CD8-positive, alpha-beta T cell (primary cell): ENCODE measurements at places on chromosomes 7 and 10.

DNA sequence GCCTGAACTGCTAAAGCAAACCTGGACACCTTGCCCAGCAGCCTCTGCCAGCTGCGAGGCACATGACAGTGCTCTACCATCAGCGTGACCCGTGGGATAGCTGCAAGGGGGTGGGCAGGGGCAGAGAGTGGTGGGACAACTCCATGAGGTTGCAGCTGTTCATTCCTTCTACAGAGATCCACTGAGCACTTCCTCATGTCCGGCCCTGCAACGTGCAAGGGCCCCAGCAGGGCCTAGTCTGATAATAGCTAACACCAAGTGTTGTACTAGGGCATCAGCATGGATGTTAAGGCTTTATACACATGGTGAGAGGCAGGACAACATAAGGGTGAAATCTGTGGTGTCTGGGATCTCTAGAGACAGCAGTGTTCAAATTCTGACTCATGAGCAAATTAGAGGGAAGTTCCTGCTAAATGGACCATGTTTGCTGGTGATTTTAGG is 14.3 kb downstream of the NOD1 start:
- DNase-seq: no peak

GRCh38 chr7:4216016-4216415 is 466.1 kb upstream of the FOXK1 start:
- no peak for DNase-seq

DNA sequence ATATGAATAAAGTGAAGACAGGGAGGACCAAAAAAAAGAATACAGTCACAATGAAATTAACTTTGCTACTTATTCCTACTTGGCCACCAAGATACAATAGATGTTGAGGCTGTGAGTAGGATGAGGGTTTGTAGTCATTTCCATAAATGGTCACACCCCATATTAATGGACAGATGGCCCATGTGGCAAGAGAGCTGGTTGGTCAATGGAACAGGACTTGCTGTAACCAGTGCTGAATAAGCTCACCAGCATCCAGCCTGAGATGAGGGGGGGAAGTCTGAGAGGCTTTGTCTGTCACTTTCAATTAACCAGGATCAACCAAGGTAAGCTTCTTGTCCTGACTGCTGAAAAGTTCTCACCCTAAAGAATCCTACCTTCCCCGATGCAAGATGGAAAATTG is 130.4 kb upstream of the KCNMA1 start:
- DNase-seq: no peak

DNA sequence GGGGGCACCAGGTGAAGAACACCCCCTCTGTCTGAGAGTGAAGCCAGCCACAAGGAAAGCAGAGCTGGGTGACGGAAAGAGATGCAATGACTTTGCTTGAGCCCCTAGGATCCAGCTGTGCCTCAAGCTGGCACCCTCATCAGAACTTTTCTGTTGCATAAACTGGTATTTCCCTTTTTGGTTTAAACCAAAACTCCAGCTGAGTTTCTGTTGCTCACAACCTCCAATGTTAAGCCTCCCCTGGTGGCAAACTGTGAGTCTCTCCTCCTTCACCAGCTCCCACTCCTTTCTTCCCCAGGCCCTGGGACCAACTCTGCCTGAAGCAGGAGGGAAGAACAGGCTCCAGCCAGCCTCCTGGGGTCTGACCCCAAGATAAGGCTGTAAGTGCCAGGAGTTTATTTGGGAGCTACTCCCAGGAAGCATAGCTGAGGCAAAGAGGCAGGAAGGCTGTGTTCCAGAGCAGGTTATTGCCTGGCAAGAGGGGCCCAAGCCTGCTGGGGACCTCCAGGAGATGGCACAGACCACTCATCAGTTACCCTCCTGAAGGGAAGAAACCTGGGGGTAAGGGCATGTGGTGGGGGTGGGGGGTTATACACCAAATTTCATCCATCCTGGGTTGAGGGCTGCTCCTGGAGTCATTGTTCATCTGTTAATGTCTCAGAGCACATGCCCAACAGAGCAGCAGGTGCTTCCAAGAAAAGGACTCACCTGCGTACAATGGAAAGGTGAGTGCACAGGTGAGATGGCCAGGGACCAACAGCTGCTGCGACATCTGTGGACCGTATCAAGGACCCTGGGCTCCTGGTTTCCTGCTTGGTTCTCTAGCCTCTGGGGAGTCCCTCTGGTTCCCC is 73.3 kb upstream of the NANOS1 start:
- no peak for DNase-seq

GRCh38 chr7:91357901-91358300 is 93.7 kb downstream of the FZD1 start:
- DNase-seq: no peak

GRCh38 chr7:119256446-119257131 is 1016.4 kb upstream of the KCND2 start:
- DNase-seq: no peak

DNA sequence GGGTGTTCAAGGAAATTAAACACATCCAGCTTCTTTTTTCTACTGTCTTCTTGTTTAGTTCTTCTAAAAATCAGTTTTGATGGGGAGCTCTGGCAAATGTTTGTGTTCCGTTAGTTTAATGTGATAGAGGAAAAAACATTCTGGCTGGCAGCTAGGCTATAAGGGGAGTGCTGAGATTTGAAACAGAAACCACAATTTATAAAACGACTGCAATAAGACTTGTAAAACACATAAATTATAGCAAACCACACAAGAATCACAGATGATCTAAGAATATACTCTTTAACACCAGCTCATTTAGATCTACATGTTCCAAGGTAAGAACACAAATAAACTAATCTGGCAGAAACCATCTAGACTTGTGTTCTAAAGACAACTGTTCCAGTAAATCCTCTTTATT is 425.5 kb downstream of the CNTNAP2 start:
- DNase-seq: no peak

- DNase-seq: no peak
These were observed 621.2 kb downstream of the SDK1 start for GRCh38 chr7:3922175-3922635.

DNA sequence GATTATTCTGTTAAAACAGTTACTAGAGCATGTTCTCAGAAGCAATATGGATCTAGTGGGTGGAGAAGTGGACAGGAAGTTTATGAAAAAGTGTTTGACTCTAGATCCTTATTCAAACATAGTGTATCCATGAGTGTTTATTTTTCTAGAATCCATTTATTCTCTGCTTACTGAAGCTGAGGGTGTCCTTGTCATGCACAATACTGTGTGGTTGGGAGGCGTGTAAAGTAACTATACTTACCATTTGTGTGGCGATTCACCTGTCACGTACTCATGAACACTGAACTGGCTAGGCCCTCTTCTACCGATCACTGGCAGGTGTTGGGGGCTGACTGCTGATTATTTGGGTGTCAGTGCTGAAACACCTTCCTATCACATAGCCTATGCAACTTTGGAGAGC is 74.0 kb downstream of the POU6F2 start:
- no peak for DNase-seq

- no peak for DNase-seq
These were observed 70.5 kb upstream of the LRRC17 start for GRCh38 chr7:102842284-102842683.

DNA sequence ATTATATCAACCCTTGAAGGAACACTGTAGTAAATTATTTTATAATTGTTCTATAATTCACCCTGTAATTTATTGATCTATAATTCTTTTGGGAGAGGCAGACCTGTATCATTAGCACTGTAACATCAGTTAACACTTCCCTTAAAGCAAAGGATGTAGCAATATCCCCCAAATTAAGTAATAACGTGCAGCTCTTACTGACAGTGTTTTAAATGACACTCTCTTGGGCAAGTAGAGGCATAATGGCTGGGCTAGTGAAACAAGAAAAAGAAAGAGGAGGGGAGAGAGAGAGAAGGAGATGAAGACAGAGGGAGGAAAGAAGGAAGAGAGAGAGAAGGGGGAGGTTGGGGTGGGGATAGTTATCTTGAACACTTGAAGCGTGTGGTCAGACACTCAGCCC is 161.0 kb upstream of the RNF32 start:
- no peak for DNase-seq

DNA sequence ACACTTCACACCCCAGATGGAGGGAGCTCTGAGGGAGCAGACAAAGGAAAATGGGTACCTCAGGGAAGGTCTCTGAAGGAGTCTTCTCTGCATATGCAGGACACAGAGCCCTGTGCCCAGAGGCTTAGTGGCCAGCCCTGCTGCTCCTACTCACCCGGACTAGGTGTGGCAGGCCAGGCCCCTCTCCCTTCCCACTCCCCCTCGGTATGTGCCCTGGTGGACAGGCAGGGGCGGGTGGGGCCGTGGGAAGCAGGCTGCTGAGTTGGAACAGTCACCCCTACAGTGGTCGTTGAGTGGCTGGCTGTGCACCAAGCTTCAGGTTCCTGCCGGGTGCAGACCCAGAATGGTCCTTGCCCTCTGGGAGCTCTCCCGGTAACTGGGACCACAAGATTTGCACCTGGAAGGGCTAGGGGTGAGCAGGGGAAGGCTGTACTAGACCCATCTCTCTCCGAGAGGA is 68.6 kb downstream of the ZMIZ1 start:
- DNase-seq: no peak

DNA sequence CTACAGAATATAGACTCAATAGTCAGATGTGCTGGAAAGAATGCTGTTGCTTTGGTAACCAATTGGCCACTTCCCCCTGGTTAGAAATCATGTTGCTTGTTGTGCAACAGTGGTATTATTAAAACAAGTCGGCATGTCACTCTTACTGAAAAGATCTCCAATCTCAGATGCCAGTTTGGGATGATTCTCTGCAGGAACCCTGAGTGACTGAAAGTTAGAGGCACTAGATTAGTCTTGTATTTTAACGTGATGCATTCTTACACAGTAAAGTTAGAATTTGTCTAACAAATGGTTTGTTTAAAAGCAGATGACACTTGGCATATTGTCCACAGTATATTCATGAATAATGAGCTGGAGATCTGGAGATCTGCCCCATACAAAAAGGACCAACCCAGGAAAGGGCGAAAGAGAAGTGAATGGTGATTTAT is 287.6 kb downstream of the TWIST1 start:
- DNase-seq: no peak

DNA sequence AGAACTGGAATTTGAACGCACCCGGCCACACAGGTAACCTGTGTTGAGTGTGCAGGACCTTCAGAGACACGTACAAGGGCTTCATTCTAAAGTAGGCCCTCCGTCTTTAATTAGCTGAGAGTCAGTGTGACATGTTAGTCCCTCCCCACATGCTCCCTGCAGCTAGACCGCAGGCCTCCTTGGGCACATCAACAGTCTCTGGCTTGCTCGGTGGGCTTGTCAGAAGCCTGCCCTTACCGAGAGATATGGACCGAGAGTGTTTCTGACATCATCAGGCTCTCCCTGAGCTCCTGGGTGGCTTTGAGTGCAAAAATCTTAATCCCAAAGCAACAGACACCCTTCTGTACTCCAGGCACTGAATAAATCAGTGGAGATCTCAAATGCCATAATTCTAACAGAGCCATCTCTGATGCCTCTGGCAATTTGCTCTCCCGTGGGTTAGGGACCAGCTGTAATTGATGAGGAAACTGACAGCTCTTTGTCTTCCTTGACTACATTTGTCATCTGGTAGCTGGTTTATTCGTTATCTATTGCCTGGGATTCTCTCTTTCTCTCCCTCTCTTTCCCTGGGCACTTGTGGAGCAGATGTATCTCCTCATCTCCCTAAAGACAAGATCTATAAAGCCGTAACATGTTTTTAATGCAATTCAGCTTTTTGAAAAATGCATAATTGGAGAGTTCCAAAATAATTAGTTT is 850.6 kb downstream of the TYW1 start:
- no peak for DNase-seq

DNA sequence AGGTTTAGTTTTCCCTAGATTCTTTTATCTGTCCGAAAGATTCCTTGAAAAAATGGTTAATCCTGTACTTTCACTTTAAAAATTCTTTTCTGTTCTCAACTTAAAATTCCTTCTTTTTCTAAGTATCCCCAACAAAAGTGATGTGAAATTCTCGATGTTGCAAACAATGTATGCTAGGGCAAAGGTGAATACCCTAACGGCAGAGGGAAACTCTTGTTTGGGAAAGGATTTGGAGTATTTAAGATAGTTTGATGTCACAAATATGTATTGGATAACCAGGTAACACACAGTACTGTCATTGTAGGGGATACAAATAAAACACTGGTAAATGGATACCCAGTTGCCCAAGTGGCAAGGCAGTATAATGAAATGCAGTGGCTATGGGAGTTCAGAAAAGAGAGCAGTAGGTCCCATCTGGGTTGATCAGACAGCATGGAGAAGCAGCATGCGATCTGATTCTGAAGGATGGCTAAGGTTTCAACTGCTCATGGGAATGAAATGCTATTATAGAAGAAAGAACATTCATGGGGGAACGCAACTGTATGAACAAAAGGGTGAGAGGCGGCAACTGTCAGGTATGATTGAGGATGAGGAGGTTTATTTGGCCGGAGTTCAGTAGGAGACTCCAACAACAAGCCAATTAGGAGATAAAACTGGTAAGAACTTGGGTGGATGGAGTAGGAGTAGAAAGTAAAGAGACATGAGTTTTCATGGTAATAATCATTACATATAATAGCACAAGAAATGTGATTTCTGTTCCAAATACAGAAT is 3.2 kb upstream of the EPC1 start:
- no peak for DNase-seq

DNA sequence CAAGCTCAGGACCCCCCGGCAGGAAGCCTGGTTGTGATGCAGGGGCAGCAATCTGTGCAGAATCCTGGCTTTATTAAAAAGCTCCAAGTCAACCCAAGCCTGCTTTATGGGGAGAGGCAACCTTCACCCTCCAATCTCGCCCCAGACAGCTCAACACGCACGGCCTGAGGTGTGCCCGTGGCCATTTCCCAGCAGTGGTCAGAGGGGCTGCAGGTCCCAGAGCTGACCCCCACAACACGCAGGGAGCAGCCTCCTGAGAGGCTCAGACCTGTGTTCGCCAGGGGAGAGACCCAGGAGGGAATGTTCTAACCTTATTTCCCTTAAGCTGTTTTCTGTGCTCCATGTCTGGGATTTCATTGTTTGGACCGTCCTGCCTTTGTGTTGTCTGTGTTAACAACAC is 108.2 kb downstream of the CTBP2 start:
- DNase-seq: no peak

GRCh38 chr7:37095122-37095521 is 353.5 kb downstream of the ELMO1 start:
- DNase-seq: no peak

GRCh38 chr10:6163364-6164270 is 39.1 kb upstream of the PFKFB3 start:
- DNase-seq: peak; percentile 92

- no peak for DNase-seq
These were observed 45.9 kb upstream of the BTRC start for GRCh38 chr10:101308051-101308450.

DNA sequence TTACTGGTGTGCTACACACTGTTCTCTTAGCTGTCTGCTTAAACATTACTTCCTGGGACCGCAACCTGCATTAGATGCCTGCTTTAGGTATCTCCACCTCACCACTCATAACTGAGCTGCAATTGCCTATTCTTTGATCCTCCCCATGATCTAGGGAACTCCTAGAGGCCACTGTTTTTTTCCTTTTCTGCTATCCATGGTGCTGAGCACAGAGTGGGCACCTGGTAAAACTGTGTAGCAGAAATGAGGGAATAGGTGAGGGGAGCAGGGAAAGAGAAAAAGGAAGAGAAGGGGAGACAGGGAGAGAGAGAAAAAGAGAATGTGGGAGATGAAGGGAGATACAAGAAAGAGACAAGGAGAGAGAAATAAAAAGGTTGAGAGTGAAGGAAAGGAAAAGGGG is 434.9 kb downstream of the ADRA2A start:
- DNase-seq: no peak
